ENCODE measurements at places on chromosomes 5 and 9. TPM values are rescaled to one million over a fixed set of nuclear protein-coding genes. Genes with fewer than 3 reads are reported as not detected.

Gene OLFML2A
- total RNA-seq = 11.6 TPM

Gene CTSV
- total RNA-seq = 68.4 TPM

Gene FOXD4
- total RNA-seq = 0.21 TPM

Gene POLR3G
- total RNA-seq = 63.6 TPM

DNA sequence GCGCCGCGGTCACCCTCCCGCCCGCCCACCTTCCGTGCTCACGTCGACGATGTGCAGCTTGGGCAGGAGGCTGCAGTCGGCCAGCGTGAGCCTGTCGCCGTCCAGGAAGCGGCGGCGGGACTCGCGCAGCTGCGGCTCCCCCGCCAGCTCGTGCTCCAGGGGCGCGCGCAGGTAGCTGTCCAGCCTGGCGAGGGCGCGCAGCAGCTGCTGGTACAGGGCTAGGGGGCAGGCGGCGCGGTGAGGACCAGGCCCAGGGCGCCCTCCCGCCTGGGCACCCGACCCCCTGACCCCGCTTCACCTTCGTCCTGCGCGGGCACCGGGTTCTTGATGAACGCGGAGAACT lies 1.5 kb downstream of the CLIC3 start:
- no peak for DNase-seq

Gene LCN9
- total RNA-seq = 1.7 TPM

- no peak for DNase-seq
Measured at GRCh38 chr9:27460226-27461023, 63.7 kb upstream of the IFNK start.

DNA sequence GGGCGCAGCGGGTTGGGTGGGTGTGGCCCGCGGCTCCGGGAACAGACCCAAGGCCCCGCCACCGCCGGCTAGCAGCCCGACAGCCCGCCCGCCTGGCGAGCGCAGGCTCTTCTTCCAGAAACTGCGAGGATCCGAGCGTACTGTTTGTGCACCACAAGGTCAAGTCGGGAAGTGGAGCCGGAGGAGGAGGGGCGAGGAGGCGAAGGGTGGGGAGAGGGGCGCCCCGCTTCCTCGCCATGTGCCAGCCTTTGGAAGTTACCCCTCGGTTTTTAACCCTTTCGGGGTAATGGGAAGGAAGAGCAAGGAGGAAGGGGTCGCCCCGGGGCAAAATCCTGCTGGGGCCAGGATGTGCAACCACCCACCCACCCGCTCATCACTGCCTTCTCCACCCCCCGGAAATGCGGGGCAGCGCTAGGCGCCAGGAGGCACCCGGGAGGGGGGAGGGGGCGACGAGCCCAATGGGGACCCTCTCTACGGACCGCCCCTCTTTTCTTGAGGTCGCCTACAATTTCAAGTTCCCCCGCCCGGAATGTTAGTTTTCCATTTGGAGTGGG lies 1.1 kb upstream of the JADE2 start:
- peak; percentile 88 for DNase-seq

- no peak for DNase-seq
Measured at GRCh38 chr5:165143741-165144140, 1638.3 kb downstream of the MAT2B start.

Gene CTNND2
- 8.6 TPM for total RNA-seq

- no peak for DNase-seq
Measured at GRCh38 chr5:175681045-175681967, 23.4 kb downstream of the HRH2 start.

- no peak for DNase-seq
Measured at GRCh38 chr5:10469253-10470050, 27.8 kb downstream of the ROPN1L start.

GRCh38 chr5:53027913-53028312 lies 38.8 kb downstream of the ITGA2 start:
- no peak for DNase-seq

GRCh38 chr5:19886123-19886917 lies 101.7 kb downstream of the CDH18 start:
- no peak for DNase-seq

Gene LHFPL2
- 34.4 TPM for total RNA-seq

- no peak for DNase-seq
Measured at GRCh38 chr5:92956886-92957285, 624.1 kb downstream of the NR2F1-AS1 start.

GRCh38 chr5:151456321-151456940 lies 9.0 kb downstream of the SLC36A1 start:
- DNase-seq = no peak

GRCh38 chr5:10250806-10251276 lies 761 bp downstream of the CCT5 start:
- DNase-seq = no peak

GRCh38 chr5:1662559-1663085 lies 137.0 kb downstream of the MRPL36 start:
- DNase-seq = no peak

Gene ATP10B
- total RNA-seq = 0.11 TPM

Gene SLC34A3
- total RNA-seq = 0.13 TPM

DNA sequence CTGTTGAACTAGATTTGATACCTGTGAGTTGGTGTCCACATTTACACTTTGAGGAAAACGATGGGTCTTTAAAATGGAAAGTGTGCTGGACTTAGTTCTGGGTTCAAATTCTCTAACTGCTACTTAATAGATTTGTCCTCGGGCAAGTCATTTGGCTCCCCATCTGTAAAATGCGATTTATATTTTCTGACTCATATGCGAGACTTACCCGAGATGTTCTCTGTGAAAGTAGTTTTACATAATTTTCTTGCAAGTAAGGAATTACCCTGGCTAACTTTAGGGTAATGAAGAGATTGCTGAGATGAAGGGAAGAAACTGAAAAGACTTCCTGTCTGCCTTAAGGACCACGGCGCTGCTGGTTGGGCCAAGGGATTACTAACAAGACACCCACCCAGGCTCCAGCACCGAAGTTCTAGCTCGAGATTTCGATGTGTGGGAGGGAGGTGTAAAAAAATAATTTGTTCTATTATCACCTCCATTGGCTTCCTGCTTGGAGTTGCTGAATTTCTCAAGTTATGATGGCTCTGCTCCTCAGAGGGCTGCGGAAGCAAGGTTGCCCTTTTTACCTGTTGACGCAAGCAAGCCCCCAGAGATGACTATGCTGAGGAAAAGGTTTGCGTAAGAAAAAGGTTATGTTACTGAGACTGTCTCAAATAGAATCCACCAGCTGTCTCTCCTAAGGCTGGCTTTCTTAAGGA lies 24.1 kb downstream of the PCSK1 start:
- DNase-seq = no peak

DNA sequence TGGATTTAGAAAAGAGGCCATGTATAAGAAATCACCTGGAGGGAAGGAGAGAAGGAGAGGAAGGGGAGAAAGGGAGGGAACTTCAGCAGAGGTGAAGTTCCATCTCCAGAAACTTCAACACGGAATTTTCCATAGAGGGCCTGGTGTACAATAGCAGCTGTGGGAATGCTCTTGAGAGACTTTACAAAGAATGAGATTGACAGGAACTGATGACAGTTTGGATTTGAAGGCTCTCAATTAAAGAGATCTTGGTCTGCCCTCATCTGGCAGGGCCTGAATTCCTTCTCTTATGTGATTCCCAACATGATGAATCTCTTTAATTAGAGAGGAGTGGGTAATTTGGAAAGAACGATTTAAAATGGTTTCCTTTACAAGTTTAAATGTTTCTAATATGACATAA lies 143.5 kb downstream of the MLLT3 start:
- no peak for DNase-seq

DNA sequence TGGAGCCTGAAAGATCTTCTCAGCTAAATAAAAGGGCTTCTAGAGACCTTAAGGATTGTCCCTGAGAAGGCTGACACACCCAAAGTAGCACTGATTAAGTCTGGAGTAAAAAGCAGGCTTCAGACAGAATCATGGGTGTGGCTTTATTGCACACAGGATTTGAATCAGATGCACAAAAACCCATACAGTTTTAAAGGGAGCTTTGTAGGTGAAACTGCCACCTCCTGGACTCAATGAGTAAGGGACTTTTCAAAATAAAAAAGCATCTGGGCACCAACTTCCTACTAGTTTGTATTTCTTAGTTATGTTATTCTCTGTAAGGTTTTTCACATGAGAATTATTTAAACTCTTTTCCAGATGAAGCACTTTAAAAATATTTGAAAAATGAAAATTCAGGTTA lies 129.4 kb downstream of the EDIL3 start:
- DNase-seq = no peak

Gene JADE2
- total RNA-seq = 46.2 TPM

All from WTC11 (cell line).